Right hindlimb (tissue), 1 donor: ENCODE measurements at places on chromosomes 1 and 21.

GRCh38 chr1:47870946-47871676 is 126.1 kb downstream of the TRABD2B start:
- no peak for DNase-seq

DNA sequence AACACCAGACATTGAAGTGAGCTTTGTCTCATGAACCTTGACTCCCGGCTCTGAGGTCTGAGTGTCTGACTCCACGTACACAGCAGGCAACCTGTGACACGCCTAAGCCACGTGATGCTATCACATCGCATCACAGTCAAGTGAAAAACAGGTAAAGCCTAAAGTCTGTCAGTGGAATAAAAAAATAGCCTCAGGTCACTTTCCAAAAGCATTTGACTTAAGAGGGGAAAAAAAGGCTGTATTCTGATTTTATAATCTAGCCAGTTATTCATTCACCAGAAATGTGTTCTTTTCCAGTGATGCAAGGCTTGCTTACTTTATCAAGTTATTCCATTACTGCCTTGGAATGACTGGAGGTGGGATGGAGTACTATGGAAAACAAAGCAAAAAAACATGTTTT is 163.2 kb upstream of the HMCN1 start:
- no peak for DNase-seq

- no peak for DNase-seq
Observed at GRCh38 chr1:30149226-30149625, 574.2 kb downstream of the MATN1 start.

GRCh38 chr21:46483300-46484295 is 24.9 kb downstream of the DIP2A start:
- no peak for DNase-seq

DNA sequence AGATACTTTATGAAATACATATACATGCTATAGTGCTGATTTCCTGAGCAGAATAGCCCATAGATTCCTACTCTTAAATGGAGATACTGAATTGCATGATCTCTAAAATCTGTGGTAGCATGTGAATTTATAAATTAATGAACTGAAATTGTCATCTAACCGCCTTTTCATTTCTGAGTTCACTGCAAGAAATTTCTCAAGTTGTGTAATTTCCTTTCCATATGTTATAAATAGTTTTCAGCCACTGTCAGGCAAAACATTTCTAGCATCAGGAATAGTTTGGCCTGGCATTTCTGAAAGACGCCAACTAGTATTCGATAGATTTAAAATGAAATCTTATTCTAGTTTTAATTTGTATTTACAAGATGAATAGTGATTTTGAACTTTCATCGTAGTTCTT is 310.1 kb downstream of the USH2A start:
- DNase-seq = no peak

GRCh38 chr1:236403905-236404696 is 10.0 kb downstream of the EDARADD start:
- no peak for DNase-seq

DNA sequence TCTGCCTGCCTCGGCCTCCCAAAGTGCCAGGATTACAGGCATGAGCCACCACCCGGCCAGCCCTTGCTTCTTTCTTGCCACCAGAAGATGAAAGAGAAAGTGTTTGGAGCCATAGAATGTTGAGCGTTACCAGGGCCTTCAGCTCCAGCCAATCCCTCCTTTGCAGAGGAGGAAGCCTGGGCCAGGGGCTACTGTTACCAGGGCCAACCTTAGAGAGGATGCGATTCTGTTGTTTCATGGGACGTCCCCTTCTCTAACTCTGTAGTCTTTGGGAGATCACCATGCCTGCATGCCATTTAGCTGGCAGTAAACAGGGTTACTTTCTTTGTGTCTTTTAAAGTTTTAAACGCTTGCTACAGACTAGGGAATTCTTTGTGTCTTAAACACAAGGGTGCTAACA is 45.8 kb downstream of the CLDN14 start:
- DNase-seq = no peak

DNA sequence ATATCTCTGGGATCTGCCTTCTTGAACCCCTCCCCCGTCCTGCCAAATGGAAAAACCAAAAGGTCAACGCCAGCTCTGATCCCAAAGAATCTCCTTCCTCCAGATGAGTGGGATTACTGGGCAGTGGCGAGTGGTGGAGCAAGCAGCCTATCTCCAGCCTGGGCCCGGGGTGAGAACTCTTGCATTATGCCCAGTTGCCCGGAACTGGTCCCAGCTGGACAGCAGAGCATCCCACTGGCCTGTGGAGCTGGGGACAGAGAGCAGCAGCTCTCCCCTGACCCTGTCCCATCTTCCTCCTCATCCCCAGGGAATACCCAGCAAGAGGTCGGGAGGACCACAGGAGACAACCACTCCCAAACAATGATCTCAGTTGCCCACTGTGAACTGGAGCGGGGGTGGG is 130.5 kb downstream of the TMEM53 start:
- DNase-seq = no peak

GRCh38 chr1:118116909-118117308 is 68.1 kb downstream of the SPAG17 start:
- DNase-seq = no peak

DNA sequence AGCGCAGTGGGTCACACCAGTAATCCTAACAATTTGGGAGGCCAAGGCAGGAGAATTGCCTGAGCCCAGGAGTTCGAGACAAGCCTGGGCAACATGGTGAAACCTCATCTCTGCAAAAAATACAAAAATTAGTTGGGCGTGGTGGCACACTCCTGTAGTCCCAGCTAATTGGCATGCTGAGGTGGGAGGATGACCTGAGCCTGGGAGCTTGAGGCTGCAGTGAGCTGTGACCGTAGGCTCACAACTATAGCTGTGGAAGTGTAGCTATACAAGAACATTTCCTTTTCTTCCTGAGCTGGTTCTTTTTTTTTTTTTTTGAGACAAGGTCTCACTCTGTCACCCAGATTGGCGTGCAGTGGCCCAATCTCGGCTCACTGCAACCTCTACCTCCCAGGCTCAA is 19.1 kb upstream of the ZNF697 start:
- no peak for DNase-seq

DNA sequence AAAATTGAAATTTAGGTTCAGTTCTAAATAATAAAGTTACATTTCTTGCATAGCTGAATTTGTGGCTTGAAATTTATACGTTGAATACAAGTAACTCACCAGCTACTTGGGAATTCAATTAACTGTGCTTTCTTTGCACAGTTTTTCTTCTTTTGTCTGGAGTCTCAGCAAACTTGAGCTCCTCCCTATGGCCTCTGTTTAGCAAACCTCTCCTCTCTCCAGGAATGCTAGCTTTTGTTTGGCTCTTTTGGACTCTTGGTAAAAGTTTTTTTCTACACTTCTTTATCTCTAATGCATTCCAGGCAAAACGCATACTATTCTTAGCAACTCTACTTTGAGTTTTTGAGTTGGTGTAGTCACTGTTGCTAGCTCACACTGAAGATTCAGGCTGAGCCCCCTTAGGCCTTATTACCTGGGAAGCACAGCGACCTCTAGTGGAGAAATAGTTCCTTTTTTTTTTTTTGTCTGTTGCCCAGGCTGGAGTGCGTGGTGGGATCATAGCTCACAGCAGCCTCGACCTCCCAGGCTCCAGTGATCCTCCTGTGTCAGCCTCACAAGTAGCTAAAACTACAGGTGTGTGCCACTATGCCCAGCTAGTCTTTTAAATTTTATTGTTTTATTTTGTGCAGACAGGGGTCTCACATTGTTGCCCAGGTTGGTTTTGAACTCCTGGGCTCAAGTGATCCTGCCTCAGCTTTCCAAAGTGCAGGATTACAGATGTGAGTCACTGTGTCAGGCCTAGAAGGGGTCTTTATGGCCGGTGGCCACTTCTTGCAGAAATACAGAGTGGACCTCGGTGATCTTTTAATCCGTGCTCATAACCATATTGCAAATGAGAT is 61.7 kb downstream of the CASQ2 start:
- no peak for DNase-seq

- no peak for DNase-seq
Observed at GRCh38 chr1:43255438-43256210, 14.2 kb upstream of the TMEM125 start.

DNA sequence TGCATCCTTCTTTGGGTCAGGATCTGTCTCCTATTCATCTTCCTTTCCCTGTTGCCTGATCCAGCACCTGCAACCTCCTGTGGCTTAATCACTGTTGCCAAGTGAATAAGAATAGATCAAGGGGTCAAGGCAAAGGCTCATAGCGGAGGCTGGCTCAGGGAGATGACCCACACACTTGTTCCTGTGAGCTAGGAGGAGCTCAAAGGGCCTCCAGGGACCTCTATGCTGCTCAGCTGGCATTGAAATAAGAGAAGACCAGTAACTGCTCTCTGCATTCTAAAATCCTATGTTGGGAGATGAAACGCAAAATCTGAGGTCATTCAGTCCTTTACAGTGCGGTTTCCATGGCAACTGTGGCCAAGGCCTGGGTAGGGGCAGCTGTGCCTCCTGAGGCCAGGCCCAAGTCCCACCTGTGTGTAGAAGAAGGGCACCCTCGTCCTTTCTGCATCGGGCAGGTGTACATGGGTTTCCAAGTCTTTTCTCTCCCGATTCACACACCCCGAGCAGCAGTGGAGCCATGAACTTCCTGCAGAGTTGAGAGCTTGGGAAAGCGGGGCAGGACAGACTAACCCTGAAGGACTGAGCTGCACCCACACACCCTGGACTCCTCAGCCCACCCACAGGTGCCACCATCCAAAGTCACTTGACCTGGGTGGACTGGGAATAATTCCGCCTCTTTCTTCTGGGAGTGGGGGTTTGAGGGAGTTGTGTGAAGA is 27.8 kb upstream of the STUM start:
- no peak for DNase-seq

- DNase-seq = no peak
Observed at GRCh38 chr1:43651188-43651587, 1.2 kb downstream of the KDM4A start.

DNA sequence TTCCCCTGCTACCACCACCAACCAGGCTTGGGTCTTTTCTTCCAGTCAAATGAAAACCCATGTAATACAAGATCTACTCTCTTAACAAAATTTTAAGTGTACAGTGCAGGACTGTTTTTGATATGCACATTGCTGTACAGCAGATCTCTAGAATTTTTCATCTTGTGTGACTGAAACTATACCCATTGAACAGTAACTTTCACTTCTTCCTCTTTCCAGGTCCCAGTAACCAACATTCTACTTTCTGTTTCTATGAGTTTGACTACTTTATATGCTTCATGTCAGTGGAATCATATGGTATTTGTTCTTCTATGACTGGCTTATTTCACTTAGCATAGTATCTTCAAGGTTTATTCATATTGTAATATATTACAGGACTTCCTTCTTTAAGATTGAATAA is 45.3 kb upstream of the PLPPR4 start:
- DNase-seq = no peak

GRCh38 chr1:241828463-241829021 is 19.5 kb upstream of the EXO1 start:
- no peak for DNase-seq

- no peak for DNase-seq
Observed at GRCh38 chr1:170765712-170766330, 101.9 kb downstream of the PRRX1 start.

DNA sequence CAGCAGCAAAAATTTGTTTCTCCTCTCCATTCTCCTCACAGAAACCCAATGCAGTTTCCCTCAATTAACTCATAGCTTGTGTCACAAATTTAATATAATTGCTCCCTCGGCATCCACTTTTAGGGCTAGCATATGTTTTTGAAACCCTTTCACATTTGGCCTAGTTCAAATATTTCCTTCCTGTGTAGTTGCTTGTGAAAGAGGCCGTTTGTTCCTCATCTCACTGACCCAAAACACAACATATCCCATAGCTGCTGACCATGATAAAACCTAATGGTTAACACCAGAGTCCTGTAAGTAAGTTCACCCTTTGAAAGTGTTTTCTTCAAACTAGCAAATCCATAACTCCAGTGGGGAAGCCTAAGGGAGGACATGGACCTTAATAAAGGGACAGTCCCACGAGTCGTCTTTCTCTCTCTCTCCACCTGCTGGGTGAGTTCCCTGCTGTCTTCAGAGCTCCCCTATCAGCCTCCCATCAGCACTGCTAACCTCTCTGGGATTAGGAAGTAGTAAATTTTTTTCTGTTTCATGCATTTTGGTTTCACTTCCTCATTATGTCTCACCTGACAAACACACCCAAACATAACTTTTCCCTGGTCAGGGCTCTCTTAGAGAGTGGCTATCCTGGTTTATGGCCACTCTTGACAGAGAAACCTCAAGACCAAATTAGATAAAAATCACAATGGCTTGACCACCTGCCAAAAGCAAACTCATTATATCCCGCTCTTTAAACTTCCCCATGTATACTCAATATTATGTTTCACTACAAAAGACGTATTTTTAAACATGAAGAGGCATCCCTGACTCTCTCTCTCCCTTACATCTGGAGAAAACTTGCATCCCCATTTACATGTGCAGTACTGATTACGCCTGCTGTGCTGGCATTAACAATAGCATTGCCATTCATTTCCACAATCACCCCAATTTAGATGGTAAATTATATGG is 177.7 kb upstream of the HP1BP3 start:
- DNase-seq = no peak

DNA sequence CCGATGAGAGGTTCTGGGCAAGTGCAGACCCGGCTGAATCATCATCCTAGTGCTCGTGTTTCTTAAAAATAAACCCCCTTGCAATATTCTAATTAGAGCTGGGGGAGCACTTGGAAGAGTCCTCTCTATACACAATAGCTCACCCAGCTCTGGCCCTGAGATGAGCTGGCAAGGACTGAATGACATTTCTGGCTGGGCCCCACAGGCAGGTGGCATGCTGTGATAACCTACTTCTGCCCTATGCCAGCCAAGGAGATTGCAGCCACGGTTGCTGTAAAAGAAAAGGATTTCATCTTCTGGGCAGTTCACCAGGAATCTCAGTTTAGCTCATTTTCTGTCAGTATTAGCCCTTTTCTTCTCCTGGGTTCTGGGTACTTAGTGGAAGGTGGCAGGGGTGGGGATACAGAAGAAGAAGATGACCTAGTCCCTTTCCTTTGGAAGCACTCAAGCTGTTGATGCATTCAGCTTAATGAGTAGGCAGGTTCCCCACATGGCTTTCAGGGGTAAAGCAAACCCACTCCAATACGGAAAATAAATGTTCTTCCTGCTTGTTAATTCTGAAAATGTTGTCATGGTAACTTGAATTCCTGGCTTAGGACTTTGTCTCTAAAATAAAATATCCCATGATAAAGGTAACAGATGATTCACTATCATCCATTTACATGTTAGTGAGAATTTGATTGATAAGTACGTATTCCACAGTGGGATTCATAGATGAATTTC is 32.2 kb downstream of the VASH2 start:
- no peak for DNase-seq

- no peak for DNase-seq
Observed at GRCh38 chr1:75423616-75424015, 187.3 kb downstream of the SLC44A5 start.

- no peak for DNase-seq
Observed at GRCh38 chr1:28136169-28136921, 40.1 kb downstream of the PTAFR start.

GRCh38 chr1:97913506-97914139 is 7.2 kb downstream of the DPYD start:
- no peak for DNase-seq
